ENCODE measurements at places on chromosomes 7 and 10. TPM values are rescaled to one million over a fixed set of nuclear protein-coding genes. Genes with fewer than 3 reads are reported as not detected.

Gene HOXA6
- 3.6 TPM for total RNA-seq

Gene C10orf105
- total RNA-seq: under 0.01 TPM

Gene ICA1
- total RNA-seq: under 0.01 TPM

Gene FERD3L
- total RNA-seq: not detected

Gene TYW1
- 25.1 TPM for total RNA-seq

Gene TMEM229A
- not detected for total RNA-seq

Gene CLCN1
- total RNA-seq: under 0.01 TPM

DNA sequence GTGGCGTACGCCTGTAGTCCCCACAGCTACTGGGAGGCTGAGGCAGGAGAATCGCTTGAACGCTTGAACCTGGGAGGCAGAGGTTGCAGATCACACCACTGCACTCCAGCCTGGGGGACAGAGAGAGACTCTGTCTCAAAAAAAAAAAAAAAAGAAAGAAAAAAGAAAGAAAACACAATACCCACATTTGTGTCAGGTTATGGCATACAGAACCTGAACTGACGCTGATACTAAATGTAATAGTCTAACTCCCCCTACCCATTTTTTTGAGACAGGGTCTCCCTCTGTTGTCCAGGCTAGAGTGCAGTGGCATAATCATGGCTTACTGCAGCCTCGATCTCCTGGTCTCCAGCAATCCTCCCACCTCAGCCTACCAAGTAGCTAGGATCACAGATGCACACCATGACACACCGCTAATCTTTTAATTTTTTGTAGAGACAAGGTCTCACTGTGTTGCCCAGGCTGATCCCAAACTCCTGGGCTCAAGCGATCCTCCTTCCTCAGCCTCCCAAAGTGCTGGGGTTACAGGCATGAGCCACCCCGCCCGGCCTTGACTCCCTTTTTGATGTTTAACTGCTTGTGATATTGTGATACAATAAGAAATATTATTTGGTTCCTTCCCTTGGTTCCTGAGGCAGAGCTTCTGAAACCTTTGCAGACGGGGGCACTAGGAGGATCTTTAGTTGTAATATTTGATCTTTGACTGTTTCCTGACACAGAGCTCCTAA, 6.5 kb upstream of the MMD2 start:
- peaks cover 4% of the 10 kb centered on the region for H3K27me3 ChIP-seq
- no peak overlapping the region for H3K27ac ChIP-seq
- DNase-seq: no peak
- H3K4me3 ChIP-seq: no peak overlapping the region
- H3K4me1 ChIP-seq: no peaks in the 10 kb centered on the region

- peak; percentile 11 for DNase-seq
- H3K27me3 ChIP-seq: no peaks in the 10 kb centered on the region
- H3K4me1 ChIP-seq: no peaks in the 10 kb centered on the region
- no peak overlapping the region for H3K27ac ChIP-seq
Measured at GRCh38 chr10:28367929-28368484, 65.1 kb upstream of the MPP7 start.

GRCh38 chr7:100119970-100120732, 717 bp downstream of the CNPY4 start:
- peak overlapping the region; percentile 93 for H3K4me3 ChIP-seq
- H3K27me3 ChIP-seq: no peaks in the 10 kb centered on the region
- peak overlapping the region; percentile 89 for H3K27ac ChIP-seq
- peaks cover 3% of the 10 kb centered on the region for H3K4me1 ChIP-seq

DNA sequence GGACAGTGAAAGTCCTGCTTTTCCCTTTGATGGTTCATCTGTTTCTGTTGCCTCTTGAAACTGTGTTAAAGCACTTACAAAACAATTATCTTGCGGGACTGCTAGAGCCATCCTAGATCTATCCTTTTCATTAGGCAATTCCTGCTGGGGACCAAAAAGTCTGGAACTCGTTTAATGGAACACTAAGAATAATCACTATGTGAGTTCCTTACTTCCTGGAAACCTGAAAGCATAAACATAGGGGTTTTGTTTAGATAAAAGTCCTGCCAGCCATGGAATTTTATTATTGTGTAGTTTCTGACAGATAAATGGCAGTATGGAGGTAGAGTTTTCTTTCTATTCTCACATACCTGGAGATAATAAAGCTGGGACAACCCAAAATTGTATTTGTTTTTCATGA, 1133.3 kb downstream of the SORCS3 start:
- H3K27me3 ChIP-seq: no peaks in the 10 kb centered on the region
- H3K27ac ChIP-seq: no peak overlapping the region
- H3K36me3 ChIP-seq: no peaks in the 10 kb centered on the region
- H3K4me3 ChIP-seq: no peak overlapping the region
- no peak for DNase-seq
- H3K4me1 ChIP-seq: no peaks in the 10 kb centered on the region

GRCh38 chr7:150337659-150338081, 3.8 kb downstream of the RARRES2 start:
- no peak overlapping the region for H3K27ac ChIP-seq
- no peaks in the 10 kb centered on the region for H3K36me3 ChIP-seq
- no peak for DNase-seq
- peaks cover 15% of the 10 kb centered on the region for H3K4me1 ChIP-seq
- H3K4me3 ChIP-seq: no peak overlapping the region
- H3K27me3 ChIP-seq: peaks cover 25% of the 10 kb centered on the region

- H3K4me3 ChIP-seq: no peak overlapping the region
- peak; percentile 54 for DNase-seq
- peaks cover 3% of the 10 kb centered on the region for H3K4me1 ChIP-seq
- H3K27ac ChIP-seq: no peak overlapping the region
- H3K36me3 ChIP-seq: peaks cover 21% of the 10 kb centered on the region
Measured at GRCh38 chr7:98922392-98923187, 44.3 kb downstream of the TRRAP start.

- H3K36me3 ChIP-seq: no peaks in the 10 kb centered on the region
- H3K27ac ChIP-seq: no peak overlapping the region
- no peaks in the 10 kb centered on the region for H3K4me1 ChIP-seq
- no peak overlapping the region for H3K4me3 ChIP-seq
- no peak for DNase-seq
- no peaks in the 10 kb centered on the region for H3K27me3 ChIP-seq
Measured at GRCh38 chr10:64109926-64110495, 588.8 kb downstream of the REEP3 start.

DNA sequence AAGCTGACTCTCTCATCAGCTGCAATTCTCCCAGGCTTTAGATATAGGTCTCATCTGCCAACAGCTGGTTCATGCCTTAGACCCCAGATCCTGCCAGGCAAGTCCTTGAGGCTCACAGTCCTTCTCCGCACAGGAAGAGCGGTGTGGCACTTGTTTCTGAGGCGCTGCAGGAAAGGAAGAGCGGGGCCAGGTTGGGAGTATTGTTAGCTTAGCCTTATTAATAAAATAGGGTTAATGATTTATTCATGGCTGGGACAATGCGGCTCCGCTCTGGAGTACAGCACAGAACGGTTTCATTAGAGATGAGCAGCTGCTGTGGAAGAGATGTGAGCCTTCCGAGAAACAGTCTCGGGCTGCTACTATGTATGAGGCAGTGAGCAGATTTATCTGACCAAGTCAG, 78.1 kb downstream of the FZD1 start:
- H3K4me1 ChIP-seq: no peaks in the 10 kb centered on the region
- no peak overlapping the region for H3K27ac ChIP-seq
- no peak overlapping the region for H3K4me3 ChIP-seq
- H3K36me3 ChIP-seq: no peaks in the 10 kb centered on the region

GRCh38 chr7:17444673-17445072, 146.2 kb downstream of the AHR start:
- no peaks in the 10 kb centered on the region for H3K36me3 ChIP-seq
- H3K4me1 ChIP-seq: no peaks in the 10 kb centered on the region
- H3K4me3 ChIP-seq: no peak overlapping the region
- H3K27me3 ChIP-seq: no peaks in the 10 kb centered on the region

GRCh38 chr7:151319189-151319588, 22.4 kb upstream of the NUB1 start:
- H3K27ac ChIP-seq: no peak overlapping the region
- H3K4me1 ChIP-seq: no peaks in the 10 kb centered on the region
- no peak overlapping the region for H3K4me3 ChIP-seq
- no peaks in the 10 kb centered on the region for H3K36me3 ChIP-seq
- peaks cover 10% of the 10 kb centered on the region for H3K27me3 ChIP-seq

GRCh38 chr7:30787486-30787885, 16.3 kb downstream of the MINDY4 start:
- no peaks in the 10 kb centered on the region for H3K27me3 ChIP-seq
- H3K27ac ChIP-seq: no peak overlapping the region
- H3K36me3 ChIP-seq: peaks cover 7% of the 10 kb centered on the region
- H3K4me3 ChIP-seq: no peak overlapping the region
- peaks cover 8% of the 10 kb centered on the region for H3K4me1 ChIP-seq

- H3K27me3 ChIP-seq: no peaks in the 10 kb centered on the region
- peak; percentile 83 for DNase-seq
- no peak overlapping the region for H3K4me3 ChIP-seq
Measured at GRCh38 chr7:117825132-117825531, 48.1 kb downstream of the CTTNBP2 start.

DNA sequence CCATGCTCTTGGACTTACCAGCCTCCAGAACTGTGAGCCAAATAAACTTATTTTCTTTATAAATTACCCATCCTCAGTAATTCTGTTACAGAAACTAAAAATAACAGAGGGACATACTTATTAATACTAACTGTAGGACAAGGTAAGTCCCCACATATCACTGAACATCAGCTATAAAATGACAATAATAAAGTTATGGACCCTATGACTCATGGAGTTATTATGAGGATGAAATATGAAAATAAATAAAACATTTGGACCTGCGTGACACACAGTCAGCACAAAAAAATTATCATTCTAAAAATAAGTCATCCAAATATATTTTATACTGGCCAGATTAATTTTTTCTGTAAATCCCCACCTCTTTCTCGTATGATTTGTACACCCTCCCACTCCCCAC, 34.9 kb upstream of the ELAPOR2 start:
- no peak for DNase-seq
- no peak overlapping the region for H3K4me3 ChIP-seq
- no peaks in the 10 kb centered on the region for H3K4me1 ChIP-seq
- H3K27ac ChIP-seq: no peak overlapping the region
- no peaks in the 10 kb centered on the region for H3K27me3 ChIP-seq

- peak; percentile 69 for DNase-seq
- no peak overlapping the region for H3K4me3 ChIP-seq
- H3K36me3 ChIP-seq: no peaks in the 10 kb centered on the region
- no peak overlapping the region for H3K27ac ChIP-seq
- H3K4me1 ChIP-seq: peaks cover 11% of the 10 kb centered on the region
Measured at GRCh38 chr10:70357565-70357964, 24.9 kb downstream of the LRRC20 start.

DNA sequence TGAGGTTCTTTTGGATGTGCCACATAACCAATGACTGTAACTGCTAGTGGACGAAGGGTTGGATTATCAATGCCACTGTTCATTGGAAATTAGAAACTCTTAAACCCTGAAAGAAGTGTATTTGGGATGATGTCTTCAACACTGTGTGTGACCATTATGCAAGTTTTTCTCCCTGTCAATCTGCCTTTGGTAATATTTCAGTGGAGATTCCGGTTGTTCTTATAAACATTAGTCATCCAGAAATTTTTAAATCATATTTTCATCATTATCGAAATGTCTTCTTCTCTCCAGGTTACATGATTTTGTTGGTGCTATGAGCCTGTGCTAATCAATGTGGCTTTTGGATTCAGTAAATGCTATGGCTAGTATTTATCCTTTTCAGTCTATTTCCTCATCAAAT, 61.7 kb upstream of the KLF6 start:
- peaks cover 14% of the 10 kb centered on the region for H3K4me1 ChIP-seq
- H3K36me3 ChIP-seq: no peaks in the 10 kb centered on the region
- H3K4me3 ChIP-seq: no peak overlapping the region
- H3K27ac ChIP-seq: no peak overlapping the region
- DNase-seq: no peak
- H3K27me3 ChIP-seq: no peaks in the 10 kb centered on the region

GRCh38 chr10:131739206-131739605, 161.6 kb upstream of the PPP2R2D start:
- no peaks in the 10 kb centered on the region for H3K36me3 ChIP-seq
- no peaks in the 10 kb centered on the region for H3K4me1 ChIP-seq
- H3K27me3 ChIP-seq: no peaks in the 10 kb centered on the region
- H3K27ac ChIP-seq: no peak overlapping the region
- no peak overlapping the region for H3K4me3 ChIP-seq

DNA sequence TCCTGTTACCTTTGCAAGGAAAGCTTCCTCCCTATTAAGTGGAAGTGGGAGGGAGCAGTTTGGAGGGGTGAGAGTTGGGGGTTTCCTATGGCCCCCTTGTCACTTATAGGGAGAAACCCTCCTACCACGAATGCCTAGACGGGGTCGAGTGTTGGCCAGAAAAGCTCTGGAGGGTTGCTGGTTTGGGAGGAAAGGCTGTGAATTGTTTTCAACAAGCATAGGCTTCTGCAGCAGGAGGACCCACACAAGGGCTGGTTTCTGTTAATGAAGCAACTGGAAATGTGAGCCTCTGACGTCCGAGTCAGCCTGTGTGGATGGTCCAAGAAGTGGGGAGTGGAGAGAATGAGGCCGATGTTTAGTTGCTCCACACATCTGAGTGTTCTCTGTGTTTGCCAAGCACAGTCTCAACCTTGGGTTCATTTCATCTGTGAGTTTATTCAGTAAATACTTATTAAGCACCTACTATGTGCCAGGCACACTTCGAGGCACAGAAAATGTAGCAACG, 37.3 kb upstream of the LEP start:
- H3K36me3 ChIP-seq: no peaks in the 10 kb centered on the region
- no peaks in the 10 kb centered on the region for H3K4me1 ChIP-seq
- H3K4me3 ChIP-seq: no peak overlapping the region
- H3K27ac ChIP-seq: no peak overlapping the region
- peaks cover 62% of the 10 kb centered on the region for H3K27me3 ChIP-seq

GRCh38 chr7:130994378-130995115, 260.5 kb upstream of the KLF14 start:
- H3K27ac ChIP-seq: peak overlapping the region; percentile 29
- H3K27me3 ChIP-seq: no peaks in the 10 kb centered on the region
- H3K36me3 ChIP-seq: no peaks in the 10 kb centered on the region
- H3K4me3 ChIP-seq: no peak overlapping the region
- H3K4me1 ChIP-seq: peaks cover 29% of the 10 kb centered on the region

GRCh38 chr7:39554583-39555165, 11.5 kb upstream of the YAE1 start:
- DNase-seq: peak; percentile 9
- H3K27me3 ChIP-seq: peaks cover 4% of the 10 kb centered on the region

DNA sequence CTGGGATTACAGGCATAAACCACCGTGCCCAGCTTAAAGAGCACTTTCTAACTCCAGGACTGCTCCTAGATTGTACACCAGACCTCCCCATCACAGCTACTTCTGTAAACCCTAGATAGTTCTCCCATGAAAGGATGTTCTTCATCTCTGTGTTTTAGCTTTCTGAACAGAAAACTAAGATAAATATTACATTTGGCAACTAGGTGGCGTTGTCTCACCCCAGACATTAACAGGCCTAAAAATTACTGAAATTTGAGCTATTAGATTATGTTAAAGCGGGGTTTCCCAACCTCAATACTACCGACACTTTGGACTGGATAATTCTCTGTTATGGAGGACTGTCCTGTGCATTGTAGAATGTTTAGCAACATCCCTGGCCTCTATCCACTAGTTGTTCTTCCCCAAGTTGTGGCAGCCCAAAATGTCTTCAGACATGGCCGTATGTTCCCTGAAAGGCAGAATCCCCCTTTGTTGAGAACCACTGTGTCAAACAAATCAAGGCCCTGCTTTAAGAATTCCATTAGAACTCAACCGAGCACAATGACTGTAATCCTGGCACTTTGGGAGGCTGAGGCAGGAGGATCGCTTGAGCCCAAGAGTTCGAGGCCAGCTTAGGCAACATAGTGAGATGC, 19.1 kb downstream of the ATOH7 start:
- H3K36me3 ChIP-seq: no peaks in the 10 kb centered on the region
- H3K4me1 ChIP-seq: no peaks in the 10 kb centered on the region
- peak; percentile 20 for DNase-seq
- no peaks in the 10 kb centered on the region for H3K27me3 ChIP-seq
- H3K27ac ChIP-seq: no peak overlapping the region
